ENCODE measurements at places on chromosomes 3 and 15.

- no peak for DNase-seq
Measured at GRCh38 chr15:56933410-56933809, 15.0 kb downstream of the TCF12 start.

- no peak for DNase-seq
Measured at GRCh38 chr3:175065497-175065896, 206.4 kb downstream of the NAALADL2 start.

DNA sequence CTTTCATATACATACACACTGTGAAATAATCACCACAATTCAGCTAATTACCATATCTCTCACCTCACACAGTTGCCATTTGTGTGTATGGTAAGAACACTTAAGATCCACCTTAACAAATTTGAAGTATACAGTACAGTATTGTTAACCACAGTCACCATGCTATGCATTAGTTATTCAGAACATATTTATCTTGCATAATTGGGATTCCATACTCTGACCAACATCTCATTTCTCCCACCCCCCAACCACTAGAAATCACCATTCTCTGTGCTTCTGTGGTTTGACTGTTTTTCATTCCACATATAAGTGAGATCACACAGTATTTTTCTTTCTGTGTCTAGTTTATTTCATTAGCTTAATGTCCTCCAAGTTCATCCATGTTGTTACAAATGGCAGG, 247.7 kb upstream of the CTNNB1 start:
- DNase-seq = no peak

GRCh38 chr3:112407214-112407887, 74.4 kb downstream of the CD200 start:
- no peak for DNase-seq

DNA sequence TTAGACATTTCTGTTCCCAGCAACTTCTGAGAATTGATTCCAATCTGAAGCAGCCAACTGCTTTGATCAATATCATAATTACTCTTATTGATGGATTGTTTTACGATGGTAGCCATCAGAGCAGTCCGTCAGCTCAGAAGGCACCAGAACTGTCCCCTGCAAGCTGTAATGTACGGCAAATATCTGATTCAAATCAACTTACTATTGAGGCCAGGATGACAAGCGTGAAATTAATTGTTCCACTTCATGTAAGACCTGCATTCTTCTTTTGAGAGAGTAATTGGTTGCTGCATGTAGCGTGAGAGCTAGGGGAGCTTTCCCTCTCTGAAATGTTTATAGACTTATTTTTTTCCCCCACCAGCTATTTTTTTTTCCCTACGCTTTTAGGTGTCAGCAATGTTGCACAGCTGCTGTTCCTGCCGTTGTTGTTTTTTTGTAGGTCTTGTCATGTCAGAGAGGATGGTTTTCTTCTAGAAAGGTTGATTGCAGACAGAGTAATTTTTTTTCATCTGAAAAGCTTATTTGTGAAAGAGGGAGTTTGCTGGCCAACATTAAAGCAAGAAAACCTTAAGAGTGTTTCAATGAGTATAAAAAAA, 134.9 kb downstream of the CACNA2D3 start:
- DNase-seq = no peak

GRCh38 chr3:53120336-53120735, 9.9 kb downstream of the RFT1 start:
- DNase-seq = no peak

DNA sequence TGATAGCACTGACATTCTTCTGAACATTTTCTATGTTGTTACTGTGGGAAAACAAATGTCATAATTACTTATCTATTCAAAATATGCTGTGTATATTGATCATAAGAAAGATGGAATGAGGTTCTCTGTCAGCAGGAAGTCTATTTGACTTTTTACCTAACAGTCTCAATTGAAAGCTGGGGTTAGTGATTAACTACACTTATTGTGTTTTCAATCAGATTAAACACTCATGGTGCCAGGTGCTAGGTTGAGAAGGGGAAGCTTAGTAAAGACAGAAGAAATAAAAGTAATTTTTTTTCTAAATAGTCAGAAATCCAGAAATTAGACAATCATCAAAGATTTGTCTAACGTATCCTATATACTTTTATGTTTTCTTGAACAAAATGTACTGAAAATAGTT, 281.0 kb upstream of the NR2E3 start:
- no peak for DNase-seq

DNA sequence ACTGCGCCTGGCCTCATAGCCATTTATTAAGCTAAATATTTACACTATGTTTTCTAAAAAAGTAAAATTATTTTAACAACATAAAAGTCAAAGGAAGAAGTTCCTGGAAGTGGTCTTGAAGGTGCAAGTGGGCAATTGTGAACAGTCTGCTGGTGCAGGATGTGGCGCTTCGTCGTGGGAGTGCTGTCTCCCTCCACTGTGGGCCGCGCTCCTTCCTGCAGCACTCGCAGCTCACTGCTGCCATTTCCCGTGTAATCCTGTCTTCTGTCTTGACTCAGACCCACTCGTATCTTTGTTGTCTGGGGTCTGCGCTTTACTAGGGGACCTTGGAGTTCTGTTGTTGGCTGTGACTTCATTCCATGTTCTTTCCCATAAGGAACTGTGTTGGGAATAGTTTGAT, 56.3 kb downstream of the APBA2 start:
- no peak for DNase-seq

GRCh38 chr15:71364117-71364584, 248.9 kb downstream of the THSD4 start:
- no peak for DNase-seq
